Stimulated activated CD4-positive, alpha-beta T cell treated with anti-CD3 and anti-CD28 coated beads, Interleukin-4, amount 100 ng/mL, for 48 hours (primary cell): ENCODE measurements at places on chromosomes 3 and 15.

DNA sequence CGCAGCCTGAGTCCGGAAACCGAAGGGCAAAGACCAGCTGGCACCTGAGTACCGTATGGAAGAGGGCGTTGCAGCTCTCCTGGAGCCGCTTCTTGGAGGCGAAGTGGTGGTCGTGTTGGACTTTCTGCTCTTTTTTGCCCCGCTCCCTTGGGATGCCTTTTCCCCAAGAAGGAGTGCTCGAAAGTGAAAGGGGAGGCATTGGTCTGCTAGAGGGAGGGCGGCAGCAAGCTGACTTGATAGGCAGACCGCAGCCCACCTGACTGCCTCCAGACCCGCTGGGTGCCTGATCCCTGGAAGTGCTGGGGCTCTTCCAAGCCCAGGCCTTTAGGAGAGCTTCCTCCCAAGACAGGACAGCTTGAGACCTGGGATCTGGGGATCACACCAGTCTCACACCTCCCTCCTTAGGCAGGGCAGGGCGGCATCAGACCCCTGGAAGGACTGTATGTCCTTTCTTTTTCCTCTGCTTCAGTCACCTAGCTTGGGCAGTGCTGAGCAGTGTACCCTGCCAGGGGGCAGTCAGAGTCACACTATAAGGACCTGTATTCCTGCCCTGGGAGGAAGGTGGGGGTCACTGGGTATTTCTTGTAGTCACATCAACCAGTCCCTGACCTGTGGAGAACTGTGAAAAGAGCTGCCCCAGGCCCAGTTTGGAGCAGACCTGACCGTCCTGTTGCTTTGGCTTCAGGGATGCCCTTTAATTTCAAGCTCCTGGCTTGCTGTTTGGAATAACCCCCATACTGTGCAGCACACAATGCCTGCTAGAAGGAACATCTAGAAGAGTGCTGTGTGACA, 2.1 kb downstream of the ACVR2B start:
- DNase-seq: no peak

DNA sequence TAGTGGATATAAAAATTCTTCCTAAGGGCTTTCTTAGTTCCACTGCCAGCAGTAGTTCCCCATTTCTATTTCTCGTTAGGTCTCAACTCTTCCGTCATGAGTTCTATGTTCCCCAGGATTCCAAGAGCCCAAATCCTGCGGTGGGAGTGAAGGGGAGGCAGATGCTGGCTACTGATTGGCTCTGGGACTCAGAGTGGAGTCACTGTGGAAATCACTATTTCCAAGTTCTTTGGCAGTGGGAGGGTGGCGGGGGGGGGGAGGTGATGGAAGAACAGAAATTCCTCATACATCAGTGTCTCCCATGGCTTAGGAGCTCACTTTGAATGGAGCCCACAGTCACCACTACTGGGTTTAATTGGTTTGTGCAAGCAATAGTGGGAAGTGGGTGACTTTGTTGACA, 5.6 kb downstream of the CCR1 start:
- DNase-seq: no peak

DNA sequence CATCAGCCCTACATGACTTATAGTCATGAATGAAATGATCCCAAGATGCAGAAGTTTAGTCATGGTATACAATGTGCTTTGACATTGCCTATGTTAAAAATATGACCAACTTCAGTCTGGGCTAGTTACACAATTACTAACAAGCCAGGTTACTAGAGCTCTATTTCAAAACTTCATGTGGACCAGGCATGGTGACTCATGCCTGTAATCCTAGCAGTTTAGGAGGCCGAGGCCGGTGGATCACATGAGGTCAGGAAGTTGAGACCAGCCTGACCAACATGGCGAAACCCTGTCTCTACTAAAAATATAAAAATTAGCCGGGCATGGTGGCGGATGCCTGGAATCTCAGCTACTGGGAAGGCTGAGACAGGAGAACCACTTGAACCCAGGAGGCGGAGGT, 613.0 kb downstream of the CADM2 start:
- DNase-seq: no peak

GRCh38 chr15:42832576-42832975, 88.0 kb downstream of the TTBK2 start:
- no peak for DNase-seq

DNA sequence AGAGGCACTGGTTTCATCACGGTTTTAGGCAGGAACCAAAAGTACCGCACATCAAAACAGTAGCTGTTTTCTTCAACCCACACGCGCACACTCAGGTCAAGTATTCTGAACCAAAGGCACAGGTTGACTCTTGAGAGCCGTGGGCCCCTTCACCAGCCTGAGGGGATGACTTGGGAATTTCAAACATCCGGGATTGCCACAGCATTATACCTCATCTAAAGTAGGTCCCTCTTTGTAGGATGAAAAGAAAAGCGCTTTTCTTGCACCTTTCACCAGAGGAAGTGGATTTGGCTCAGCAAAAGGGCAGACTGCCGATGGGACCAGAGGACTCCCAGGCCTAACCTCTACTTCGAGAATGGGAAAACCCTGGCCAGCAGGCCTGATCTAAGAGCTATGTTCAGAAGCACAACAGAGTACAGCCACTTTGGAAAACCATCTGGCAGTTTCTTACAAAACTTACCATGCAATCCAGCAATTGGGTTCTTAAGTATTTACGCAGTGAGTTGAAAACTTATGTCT, 88.2 kb upstream of the PROK2 start:
- no peak for DNase-seq

- DNase-seq: no peak
These were observed 10.6 kb downstream of the RBMS3 start for GRCh38 chr3:29291260-29291981.

- DNase-seq: no peak
These were observed 200.6 kb upstream of the ZBTB20 start for GRCh38 chr3:115347737-115348136.

DNA sequence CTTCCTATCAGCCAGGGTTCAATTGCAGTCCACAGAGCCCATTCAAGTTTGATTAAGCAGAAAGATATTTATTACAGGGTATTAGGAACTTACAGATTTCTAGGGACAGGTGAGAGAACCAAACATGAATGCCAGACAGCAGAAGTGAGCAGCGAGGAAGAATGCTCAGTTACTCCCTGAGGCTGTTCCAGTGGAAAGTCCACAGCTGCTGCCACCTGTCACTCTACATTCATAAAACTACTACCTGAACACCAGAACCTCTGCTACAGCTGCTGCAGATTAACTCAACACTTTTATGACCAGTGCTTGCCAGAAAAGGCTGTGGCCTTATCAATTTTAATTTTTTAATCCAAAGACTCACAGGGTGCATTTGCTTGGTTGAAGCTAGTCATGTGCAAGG, 325.4 kb upstream of the ONECUT1 start:
- no peak for DNase-seq

- no peak for DNase-seq
These were observed 767 bp downstream of the GLT8D1 start for GRCh38 chr3:52704611-52705437.

DNA sequence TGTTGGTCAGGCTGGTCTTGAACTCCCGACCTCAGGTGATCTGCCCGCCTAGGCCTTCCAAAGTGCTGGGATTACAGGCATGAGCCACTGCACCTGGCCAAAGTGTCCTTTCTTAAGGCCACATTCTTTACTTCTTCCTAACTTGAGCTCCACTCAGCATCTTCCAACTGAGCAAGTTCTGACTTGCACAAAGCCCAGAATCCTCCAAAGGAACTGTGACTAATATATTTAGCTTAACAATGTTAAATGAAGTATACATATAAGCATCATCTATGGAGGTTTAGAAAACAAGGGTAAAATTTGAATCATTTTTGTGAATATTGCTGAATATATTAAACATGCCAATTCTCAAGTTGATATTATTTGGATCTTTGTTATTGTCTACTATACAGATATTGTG, 93.7 kb downstream of the SHQ1 start:
- no peak for DNase-seq

GRCh38 chr15:50049871-50050270, 69.2 kb downstream of the ATP8B4 start:
- DNase-seq: no peak

GRCh38 chr3:54873059-54874010, 54.5 kb downstream of the LRTM1 start:
- DNase-seq: no peak

- DNase-seq: no peak
These were observed 64.0 kb downstream of the FLNB start for GRCh38 chr3:58072052-58072762.

- DNase-seq: no peak
These were observed 343.0 kb downstream of the ROBO1 start for GRCh38 chr3:79424811-79425210.

- DNase-seq: no peak
These were observed 76.1 kb downstream of the REC114 start for GRCh38 chr15:73518876-73519733.

DNA sequence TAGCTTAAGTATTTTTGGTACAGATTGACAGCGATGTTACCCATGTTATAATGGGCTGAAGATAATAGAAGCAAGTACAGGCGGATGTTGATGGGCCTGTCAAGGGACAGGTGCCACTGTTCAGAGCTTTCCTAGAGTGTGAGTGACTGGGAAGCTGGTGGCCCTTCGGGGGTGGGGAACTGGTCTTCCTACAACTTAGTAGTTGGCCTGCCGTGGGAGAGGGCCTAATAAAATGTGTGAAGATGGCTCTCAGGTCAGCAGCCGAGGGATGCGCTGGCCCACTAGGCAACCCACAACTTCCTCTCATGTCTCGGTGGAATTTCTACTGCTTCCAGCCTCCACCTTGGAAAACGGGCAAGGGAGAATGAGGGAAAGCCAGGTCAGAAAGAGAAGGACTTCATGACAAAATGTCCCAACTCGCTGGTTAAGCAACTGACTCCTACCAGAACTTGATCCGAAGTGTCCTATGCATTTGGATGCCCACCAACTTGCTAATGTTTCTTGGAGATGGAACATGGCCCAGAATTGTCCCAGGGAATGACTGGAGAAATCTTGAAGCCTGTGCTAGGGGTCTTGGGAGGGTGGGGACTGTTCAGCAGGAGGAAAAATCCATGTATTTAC, 1.4 kb downstream of the GYG1 start:
- DNase-seq: no peak

- no peak for DNase-seq
These were observed 268.4 kb downstream of the IGSF11 start for GRCh38 chr3:118766306-118766669.

DNA sequence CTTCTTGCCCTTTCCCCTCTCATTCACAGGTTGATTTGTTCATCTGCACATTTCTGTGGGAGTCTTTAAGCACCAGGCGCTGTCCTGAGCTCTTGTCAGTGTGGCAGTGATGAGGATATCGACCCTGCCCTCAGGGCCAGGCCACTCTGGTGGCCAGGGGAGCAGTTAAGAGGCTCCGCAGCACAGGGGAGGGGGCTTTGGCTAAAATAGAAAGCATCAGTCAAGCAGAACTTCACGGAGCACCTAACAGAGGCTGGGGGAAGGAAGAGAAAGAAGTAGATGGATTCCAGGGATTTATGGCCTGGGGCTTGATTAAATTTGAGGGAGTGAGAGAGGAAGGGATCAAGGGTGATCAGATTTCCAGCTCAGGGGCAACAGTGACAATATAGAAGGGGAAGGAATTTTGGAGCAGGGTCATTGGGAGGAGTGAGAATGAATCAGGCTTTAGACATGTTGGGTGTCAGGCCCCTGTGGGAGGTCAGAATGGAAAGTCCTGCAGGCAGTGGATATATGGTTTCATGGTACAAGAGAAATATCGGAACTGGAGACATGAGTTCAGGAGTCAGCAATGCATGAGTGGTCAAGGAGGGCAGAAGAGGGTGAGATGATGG, 73.0 kb upstream of the GLCE start:
- DNase-seq: no peak
